ENCODE measurements at places on chromosomes 12 and 14.

DNA sequence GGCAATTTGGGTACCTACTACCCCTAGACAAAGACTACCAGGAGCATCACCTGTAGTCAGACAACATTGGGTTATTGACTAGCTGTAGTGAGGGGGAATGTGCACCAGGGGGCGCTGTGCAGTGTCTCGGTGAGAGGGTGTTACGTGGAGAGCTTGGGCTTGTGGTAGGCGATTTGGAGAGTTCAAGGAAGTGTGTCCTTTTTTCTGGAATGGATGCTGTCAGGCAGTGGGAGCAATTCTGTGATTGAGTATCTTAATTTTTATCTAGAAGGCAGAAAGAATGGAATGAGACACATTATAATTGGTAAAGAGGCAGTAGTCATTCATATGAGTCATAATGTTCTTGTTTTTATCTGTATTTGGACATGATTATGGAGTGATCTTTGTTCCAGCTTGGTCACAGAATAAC is 187.7 kb downstream of the GALC start:
- DNase-seq = peak; percentile 33

- DNase-seq = no peak
Observed at GRCh38 chr14:87325741-87326140, 667.2 kb downstream of the GALC start.

DNA sequence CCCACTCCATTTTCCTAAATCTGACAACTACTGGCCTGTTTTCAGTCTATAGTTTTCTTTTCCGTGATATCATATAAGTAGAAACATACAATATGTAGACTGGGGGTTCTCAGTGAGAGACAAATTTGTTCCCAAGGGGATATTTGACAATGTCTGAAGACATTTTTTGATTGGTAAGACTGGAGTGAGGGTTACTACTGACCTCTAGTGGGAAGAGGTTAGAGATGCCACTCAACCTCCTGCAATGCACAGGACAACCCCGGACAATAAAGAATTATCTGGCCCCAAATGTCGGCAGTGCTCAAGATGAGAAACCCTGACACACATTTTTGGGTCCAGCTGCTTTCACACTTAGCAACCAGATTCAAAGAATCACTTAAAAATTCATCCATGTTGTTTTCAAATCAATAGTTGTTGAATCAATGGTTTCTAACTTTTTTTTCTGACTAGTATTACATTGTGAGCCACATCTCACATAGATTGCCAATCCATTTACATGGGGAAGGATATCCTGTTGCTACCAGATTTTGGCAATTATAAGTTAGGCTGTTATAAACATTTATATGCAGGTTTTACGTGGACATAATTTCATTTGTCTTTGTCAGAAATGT is 307.1 kb downstream of the RPL10L start:
- peak; percentile 34 for DNase-seq

- DNase-seq = no peak
Observed at GRCh38 chr12:123482876-123483275, 24.9 kb downstream of the SNRNP35 start.

- no peak for DNase-seq
Observed at GRCh38 chr14:97021001-97021400, 223.8 kb downstream of the VRK1 start.

DNA sequence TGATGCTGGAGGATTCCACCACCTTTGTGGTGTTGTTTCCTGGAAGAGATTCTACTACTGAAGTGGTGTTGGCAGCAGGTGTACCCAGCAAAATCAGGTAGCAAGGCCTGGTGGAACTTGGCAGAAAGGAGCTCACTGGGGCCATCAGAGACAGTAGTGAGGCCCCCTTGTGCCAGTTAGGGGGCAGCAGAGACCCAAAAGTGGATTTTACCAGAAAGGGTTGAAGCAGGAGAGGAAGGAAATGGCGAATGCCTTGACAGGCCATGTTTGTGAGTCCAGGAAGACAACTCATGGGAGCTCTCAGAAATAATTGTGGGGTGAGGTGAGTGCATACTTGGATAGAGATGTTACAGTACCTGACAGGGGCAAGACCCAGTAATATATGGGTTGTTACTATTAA is 137.7 kb upstream of the FGD4 start:
- peak; percentile 87 for DNase-seq

DNA sequence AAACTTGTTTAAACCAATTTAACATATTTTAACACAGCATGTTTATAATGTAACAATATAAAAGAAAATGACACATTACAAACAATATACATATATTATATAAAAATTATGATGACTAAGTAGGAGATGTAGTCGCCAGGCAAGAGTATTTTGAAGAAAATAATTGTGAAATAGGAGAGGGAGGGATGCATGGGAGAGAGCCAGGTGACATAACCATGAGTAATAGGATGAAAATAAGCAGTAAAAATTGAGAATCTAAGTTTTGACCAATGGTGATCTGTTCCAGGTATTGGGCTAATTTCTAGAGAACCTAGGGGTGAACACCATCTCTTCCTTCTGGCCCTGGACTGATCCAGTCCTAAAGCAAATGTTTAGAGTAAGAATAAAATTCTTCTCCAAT is 315.2 kb upstream of the G2E3 start:
- DNase-seq = no peak

- no peak for DNase-seq
Observed at GRCh38 chr14:92236243-92236900, 86.6 kb upstream of the SLC24A4 start.

- peak; percentile 95 for DNase-seq
Observed at GRCh38 chr12:128829861-128830504, 6.2 kb upstream of the SLC15A4 start.

DNA sequence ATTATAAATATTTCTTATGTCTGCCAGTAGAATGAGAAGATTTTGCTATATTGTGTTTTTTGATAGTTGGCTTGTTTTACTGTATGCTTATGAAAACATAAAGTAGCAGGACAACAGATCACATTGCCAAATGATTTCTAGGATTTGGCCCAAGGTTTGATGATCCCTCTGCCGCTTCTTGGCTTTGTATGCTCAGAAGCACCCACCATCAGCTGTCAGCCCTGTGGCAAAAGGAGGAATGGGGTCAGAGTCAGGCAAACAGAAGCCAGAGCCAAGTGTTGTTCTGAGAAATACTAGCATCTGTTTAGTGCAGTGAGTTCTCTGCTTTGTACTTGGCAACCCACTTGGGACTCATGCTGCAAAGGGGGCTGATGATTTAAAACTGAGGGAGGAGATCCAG is 152.2 kb downstream of the PDE3A start:
- no peak for DNase-seq

- DNase-seq = no peak
Observed at GRCh38 chr14:95547626-95548327, 12.9 kb downstream of the GLRX5 start.

DNA sequence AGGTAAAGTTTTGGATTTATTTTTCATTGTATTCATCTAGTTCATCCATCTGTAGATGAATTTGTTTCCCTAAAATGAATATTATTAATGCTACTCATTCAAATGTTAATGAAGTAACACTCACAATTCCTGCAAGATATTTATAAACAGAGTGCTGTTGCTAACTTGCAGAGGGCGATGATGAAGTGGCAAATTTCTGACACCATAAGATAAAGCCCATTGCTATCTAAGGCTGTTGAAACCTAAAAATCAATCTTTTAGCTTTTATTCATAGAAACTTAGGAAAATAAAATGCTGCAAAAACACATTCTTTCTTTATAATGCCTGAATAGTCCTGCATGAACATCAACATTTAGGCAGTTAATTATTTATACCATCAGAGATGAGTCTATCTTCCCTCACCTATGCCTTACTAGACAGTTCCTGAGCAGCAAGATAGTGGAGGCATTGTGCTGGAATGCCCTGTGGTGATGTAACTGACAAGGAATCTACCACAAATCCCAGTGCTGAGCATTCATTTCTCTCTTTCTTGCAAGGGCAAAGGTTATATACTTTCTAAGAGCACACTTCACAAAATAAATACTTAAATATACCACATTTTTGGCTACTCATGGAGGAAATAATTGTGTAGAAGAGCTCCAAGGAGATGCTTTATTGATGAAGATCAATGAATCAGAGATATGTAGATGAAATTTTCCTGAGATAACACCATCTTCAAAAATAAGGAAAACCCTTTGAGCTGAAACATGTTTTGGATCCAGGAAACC is 57.6 kb downstream of the LMNTD1 start:
- no peak for DNase-seq

- no peak for DNase-seq
Observed at GRCh38 chr12:52057638-52058576, 6.7 kb downstream of the NR4A1 start.

DNA sequence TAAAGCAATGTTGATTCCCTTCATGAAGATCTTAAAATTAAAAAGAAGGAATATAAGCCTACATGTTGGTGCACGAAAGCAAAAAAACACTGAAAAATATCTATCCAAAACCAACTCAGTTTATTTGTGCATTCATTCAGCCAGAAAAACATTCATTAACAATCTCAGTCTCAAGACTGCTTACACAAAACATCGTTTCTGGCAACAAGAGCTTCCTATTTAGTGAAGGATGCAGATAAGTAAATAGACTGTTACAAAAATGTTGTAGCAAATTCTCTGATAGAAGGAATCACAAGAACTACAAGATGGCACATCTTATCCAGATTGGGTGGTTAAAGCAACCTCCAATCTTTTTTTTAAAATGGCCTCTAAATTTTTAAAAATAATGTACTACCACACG is 69.7 kb upstream of the DCN start:
- no peak for DNase-seq

DNA sequence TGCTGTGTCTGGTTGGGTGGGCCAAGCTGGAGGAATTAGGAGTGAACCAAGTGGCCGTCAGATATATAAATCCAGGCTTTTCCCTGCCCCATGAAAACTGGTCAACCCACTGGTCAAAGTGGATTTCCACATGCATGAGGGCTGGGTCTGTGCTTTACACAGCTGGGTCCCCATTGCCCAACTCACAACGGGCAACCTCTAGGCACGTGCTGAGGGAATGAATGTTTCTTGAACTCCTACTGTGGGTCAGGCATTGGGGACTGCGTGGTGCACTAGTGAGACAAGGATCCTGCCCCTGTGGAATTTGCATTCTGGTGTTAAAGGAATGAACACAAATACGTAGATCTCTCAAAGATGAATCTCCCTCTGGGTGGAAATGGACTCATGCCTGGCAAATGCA is 7.5 kb upstream of the AACS start:
- DNase-seq = no peak

GRCh38 chr14:23351681-23352505 is 794 bp downstream of the SLC22A17 start:
- no peak for DNase-seq

DNA sequence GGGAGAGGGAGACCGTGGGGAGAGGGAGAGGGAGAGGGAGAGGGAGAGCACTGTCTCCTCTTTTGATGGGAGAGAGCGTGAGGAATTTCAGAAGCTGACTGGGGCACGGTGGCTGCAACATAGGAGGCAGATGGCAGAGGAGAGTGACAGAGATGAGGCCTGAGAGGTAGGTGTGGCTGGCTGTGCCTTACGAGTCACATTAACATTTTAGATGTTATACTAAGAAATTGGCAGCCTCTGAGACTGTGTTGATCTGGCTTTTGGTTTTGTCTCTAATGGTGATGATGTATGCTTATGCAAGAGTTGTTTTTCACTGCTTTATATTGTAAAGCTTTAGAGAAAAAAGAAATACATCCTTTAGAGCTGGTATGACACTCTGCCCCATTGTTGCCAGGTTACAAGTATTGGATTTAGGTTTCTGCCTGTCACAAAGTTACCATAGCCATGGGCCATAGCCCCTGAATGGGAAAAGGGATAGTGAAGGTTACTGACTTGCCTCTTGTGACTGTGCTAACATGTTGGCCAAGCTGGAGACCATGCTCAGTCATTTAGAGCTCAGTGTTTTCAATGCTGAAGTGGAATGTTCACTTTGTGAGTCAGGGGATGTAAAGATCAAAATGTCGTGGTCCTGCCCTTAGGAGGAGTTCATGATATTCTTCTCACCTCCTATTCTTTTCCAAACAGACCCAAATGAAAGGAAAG is 186.2 kb downstream of the SYNE2 start:
- no peak for DNase-seq

- no peak for DNase-seq
Observed at GRCh38 chr14:62030387-62030786, 268.2 kb downstream of the SNAPC1 start.

DNA sequence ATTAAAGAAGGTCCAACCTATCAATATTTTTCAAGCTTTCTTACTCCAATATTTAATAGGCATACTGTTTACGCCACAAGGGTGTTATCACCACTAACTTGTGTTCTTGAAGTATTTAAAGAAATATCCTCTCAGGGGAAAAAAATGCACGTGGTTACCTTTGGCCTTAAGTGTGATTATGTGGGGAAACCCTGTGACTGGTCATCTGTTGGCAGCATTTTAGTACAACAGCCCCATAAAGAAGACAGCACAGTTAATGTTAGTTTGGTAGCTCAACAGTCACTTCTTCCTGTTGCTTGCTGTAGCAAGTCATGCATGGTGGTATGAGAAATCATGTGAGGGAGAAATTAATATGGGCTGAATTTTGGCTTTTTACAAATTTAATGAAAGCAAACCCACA is 1021.5 kb upstream of the TMEM132C start:
- DNase-seq = no peak
